ENCODE measurements at places on chromosomes 12 and 14. TPM values are rescaled to one million over a fixed set of nuclear protein-coding genes. Genes with fewer than 3 reads are reported as not detected.

Gene CCNB1IP1
- total RNA-seq: 39.8 TPM

Gene DNAH10
- 0.25 TPM for total RNA-seq

Gene RIN3
- total RNA-seq: 8.1 TPM

Gene PTCSC3
- not detected for total RNA-seq

Gene PTHLH
- 2.6 TPM for total RNA-seq

Gene GZMH
- total RNA-seq: not detected

Gene NTF3
- total RNA-seq: 0.16 TPM

Data from mesangial cell (primary cell).